ENCODE measurements at places on chromosomes 4 and X.

- DNase-seq, result no peak
Observed at GRCh38 chrX:28651186-28651585, 63.9 kb downstream of the IL1RAPL1 start.

DNA sequence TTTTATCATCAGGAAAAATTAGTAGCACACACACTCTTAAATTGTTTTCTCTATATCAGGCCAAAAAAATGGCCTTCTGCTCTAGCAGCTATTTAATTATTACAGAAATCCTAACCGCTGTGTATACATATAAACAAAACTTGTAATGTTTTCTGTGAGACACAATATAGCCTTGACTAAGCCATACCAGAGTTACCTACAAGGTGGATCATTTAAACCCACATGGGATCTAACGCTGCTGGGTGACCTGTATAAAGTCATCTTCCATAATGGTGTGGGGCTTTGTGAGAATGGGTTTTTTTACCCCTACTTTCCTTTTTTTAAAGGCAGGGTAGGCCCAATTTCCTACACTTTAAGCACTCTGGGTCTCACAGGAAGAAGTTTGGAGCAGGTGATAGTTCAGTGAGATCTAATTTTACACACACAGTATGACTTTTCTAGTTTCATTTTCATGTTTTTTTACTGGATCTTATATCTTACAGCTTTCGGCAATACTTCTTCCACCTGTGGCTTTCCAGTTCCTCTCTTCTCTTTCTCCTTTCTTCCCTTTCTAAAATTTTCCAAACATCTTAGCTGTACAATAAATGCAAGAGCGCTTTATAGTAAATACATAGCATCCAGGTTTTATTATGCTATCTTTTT is 66.9 kb upstream of the MMAA start:
- DNase-seq, result no peak

DNA sequence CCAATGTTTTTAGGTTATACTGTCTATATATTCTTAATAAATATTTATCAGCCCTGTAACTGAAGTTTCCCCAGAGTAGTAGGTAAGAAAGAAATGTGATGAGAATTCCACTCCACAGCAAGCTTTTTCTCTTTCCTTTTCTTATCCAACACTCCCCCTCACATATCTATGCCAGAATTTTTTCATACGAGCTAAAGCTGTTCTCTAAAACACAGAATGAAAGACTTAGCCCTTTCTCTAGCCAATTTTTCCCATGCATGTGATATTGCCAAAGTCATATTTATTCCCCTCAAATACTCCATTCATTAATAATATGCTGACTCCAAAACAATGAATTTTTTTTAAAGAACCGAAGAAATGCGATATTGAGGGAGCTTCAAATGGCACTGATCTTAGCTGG is 32.3 kb downstream of the VEGFC start:
- no peak for DNase-seq

GRCh38 chrX:15985937-15986336 is 131.3 kb upstream of the AP1S2 start:
- no peak for DNase-seq

DNA sequence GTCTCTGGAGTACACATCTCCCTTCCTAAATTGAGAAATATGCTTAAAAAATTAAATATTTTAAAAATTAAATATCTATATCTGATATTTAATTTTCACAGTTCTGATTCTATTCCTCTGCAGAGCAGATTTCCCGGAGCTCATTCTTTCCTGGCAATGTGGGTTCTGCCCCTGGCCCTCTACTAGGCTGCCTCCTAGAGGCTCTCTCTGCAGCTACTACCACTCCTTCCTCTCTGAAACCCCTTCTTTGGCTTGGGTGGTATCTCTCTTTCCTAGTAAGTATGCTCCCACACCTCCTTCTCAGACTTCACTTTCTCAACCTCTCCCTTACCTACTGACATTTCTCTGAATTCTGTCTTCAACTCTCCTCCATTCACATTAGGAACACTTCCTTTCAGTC is 45.3 kb downstream of the RPGR start:
- no peak for DNase-seq

- no peak for DNase-seq
Observed at GRCh38 chrX:47358387-47359065, 11.9 kb upstream of the ZNF157 start.

DNA sequence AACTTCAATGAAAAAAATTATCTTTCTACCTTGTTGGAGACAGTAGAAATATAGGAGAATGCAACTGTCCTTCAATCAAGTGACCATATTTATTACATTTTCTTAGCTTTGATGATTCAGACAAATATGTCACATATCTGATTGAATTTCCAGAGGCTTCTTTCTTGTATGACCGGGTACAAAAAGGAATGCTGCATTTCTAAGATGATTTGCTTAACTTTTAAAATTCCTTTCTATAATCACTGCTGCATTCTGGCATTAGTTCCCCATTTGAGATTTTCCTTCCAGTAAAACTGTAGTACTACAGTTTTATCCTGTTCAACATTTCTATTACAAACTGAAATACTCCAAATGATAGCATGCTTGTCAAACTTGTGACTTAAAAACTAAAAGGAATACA is 5.2 kb downstream of the MFSD8 start:
- DNase-seq, result no peak

DNA sequence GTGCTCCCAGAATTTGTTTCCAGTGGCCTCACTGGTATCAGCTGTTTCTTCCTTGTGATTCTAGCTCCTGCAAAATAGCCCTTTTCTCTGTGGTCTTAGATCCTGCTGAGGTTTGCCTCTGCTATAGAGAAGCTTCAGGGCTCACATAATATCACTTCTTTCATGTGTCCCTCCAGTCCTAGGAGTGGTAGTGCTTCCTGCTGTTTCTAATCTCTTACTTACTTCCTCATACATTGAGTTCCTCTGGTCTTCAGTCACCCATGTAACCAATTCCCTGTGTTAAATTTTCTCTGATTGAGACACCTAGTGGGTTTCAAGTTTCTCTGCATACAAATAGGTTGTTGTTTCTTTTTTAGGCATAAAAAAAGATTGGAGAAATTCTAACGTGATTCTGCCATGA is 1567.9 kb downstream of the ARAP2 start:
- no peak for DNase-seq

GRCh38 chr4:71209161-71209560 is 129.7 kb upstream of the SLC4A4 start:
- no peak for DNase-seq

- DNase-seq, result no peak
Observed at GRCh38 chr4:184617600-184618196, 31.5 kb downstream of the CASP3 start.

DNA sequence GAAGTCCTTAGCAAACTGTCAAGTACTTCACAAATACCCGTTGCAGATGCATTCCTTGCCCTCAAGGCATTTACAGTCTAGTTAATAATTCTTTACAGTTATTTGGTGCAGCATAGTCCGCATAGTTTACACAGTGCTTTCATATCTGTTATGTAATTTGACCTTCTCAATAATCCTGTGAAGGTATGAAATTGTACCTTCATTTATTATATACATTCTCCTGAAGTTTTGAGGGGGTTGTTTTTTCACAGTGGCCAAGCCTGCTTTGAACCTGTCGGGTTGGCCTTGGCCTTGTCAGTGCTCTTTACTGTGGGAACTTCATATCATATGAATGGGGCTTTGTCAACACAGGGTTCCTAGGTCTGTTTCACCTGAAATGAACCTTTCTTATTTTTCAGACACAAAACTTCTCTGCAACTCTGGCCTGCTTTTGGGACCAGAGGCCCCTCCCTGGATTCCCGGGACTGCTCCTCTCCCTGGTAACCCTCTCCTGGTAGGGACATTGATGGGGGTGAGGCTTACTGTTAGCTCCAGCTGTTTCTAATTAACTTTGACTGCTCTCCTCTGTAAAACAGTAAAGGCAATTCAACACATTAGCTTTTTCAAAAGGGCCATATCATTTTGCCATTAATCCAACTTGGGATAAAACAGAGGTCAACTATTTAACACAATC is 9.1 kb downstream of the IGFBP7 start:
- DNase-seq, result no peak

DNA sequence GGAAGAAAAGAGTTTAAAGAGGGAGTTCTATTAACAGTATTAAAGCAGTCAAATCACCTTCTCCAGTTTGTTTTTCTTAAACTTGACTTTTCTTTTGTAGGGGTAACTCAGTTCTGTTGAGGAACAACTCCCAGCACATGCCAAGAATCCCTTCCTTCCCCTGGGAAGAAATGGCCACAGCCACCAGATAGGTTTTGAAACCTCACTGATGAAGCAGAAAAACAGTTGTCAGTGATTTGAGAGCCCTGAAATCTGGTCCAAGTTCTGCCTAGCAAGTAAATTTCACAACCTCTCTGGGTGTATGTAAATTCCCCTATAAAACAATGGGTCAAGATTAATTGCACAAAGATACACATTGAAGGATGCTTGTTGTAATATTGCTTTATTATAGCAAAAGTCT is 167.1 kb downstream of the DHX15 start:
- no peak for DNase-seq

- DNase-seq, result no peak
Observed at GRCh38 chr4:145554691-145555090, 64.5 kb upstream of the MMAA start.

- DNase-seq, result no peak
Observed at GRCh38 chr4:137025484-137026059, 506.7 kb downstream of the PCDH18 start.

- no peak for DNase-seq
Observed at GRCh38 chr4:142944565-142944964, 98.5 kb upstream of the INPP4B start.

DNA sequence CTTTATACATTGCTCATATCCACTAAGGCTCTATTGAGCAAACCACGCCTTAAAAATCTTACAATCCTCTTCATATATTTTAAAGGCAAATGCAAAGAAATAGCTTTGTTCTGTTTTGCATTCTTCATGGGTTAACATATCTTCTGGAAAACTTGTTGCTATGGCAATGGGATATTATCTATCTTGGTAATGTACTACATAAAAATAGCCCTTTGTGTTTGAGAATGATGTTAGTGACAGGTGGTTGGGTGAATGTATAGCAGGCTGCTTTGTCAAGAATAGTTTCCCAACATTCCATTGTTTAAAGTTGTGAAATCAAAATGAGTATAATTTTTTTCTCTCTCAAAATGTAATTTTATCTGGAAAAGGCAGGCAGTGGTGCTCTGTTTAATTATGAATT is 16.8 kb downstream of the REPS2 start:
- DNase-seq, result no peak

- no peak for DNase-seq
Observed at GRCh38 chr4:93828332-93828994, at the start of gene ATOH1. ATOH1 (plus strand) TSS chr4:93828753; CDS start chr4:93828927, 174 bp downstream.

- no peak for DNase-seq
Observed at GRCh38 chr4:155530290-155530689, 136.4 kb upstream of the GUCY1A1 start.

DNA sequence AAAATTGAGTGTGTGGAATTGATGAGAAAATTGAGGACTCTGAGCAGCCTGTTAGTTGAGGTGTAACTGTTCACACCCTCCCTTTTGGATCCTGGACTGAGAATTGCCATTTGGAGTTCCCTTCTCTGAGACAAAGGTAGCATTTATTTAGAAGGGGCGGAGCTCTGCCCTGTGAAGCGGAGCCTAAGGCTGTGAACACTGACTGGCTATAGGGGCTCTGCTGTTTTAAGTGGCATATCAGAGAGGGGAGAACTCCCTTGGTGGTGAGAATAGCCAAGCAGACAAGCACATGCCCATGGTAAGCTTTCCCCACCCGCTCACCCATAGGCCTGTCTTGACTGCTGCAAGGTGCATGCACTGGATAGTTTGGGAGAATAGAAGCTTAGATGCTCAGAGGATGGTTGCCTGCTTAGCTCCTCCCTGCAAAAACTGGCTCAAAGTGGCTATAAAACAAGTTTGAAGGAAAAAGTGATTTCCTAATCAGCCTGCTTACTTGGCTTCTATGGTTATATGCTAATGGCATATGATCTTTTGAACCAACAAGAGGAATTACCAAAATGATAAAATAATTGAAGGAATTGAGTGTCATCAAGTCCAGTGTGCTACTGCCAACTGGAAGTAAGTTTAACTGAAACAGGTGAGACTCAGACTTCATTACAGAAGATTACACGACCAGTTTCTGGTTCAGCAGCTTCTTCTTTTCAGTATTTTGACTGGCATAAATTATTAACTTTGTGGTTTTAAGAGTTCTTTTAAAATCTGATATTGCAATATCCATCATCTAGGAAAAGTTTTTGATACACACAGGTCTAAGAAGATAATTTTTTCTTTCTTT is 108.4 kb downstream of the AFF1 start:
- DNase-seq, result no peak

DNA sequence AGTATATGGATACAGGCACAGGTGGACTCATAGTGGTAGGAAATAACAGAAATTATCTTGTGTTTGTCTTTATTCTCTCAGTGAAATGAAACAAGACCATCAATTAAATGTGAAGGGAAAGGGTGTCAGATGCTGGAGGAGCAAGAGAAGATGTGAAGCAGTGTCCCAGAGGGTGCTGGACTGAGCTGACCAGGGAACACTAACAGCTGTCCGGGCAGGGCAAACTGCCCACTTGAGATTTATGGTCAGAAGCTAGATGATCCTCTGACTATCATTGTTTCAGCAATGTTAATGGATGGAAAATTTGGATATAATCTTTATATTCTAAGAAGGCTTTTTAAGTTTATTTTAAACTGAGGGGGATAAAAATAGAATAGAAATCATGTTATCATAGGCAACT is 267.2 kb upstream of the SLC7A11 start:
- no peak for DNase-seq

DNA sequence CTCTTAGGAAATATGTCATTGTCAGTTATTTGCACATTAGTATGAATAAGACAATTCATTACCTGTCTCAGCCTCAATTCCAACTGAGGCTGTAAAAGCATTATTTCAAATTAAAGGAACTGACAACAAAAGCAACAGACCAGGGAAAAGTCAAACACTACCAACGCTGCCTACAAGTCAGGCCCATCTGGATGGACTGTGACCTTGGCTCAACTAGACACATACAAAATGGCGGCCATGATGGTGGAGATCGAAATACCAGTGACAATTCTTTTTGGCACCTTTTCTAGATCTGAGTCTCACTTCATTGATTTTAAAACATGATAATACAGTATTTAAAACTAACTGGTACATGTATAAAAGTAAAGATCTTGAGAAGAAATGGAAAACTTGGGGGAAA is 160.7 kb downstream of the DHX15 start:
- no peak for DNase-seq

GRCh38 chr4:190121759-190122158 is 51.8 kb upstream of the DUX4 start:
- peak; percentile 35 for DNase-seq

- DNase-seq, result no peak
Observed at GRCh38 chr4:36692586-36692985, 411.2 kb downstream of the DTHD1 start.

GRCh38 chrX:17643528-17643927 is 93.8 kb upstream of the SCML1 start:
- DNase-seq, result no peak

Measured in left lobe of liver (tissue), 2 donors.